NCI-H2081 (cell line): ENCODE measurements at places on chromosomes 3 and 15.

- DNase-seq, result no peak
Measured at GRCh38 chr3:149575213-149575960, 82.4 kb downstream of the WWTR1 start.

DNA sequence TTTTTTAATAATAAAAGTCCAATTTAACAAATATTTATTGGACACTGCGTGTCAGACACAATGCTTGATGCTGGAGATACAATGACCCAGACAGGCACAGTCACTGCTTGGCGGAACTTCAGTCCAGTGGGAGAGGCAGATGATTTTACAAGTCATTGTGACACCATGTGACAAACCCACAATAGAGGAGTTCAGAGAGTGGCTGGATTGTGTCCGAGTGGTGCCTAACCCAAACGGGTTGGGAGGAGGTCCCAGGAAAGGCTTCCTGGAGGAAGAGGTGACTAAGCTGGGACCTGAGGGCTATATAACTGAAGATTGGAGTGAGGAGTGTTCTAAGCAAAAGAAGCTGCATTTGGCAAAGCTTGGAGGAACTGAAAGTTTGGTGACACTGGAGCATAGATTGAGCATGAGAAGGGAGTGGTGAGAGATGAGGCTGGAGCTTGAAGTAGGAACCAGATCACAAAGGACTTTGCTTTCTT is 41.4 kb downstream of the CRTC3 start:
- no peak for DNase-seq

DNA sequence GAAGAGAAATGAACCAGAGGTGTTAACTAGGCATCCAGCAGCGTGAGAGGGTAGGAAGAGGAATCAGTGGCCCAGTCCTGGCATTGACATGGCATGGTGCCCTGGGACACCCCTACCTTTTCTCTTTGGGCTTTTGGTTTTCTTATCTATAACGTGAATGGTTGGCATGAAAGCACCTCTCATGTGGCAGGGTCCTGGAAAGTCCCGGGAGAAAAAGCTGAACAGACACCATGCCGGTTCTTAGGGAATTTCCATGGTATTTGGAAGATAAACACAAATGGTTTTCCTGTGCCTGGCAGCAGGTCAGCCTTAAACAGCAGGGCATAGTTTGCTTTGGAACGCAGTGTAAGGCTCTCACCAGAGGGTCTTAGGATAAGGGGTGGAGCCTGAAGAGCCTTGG is 15.4 kb downstream of the ARNT2 start:
- no peak for DNase-seq

DNA sequence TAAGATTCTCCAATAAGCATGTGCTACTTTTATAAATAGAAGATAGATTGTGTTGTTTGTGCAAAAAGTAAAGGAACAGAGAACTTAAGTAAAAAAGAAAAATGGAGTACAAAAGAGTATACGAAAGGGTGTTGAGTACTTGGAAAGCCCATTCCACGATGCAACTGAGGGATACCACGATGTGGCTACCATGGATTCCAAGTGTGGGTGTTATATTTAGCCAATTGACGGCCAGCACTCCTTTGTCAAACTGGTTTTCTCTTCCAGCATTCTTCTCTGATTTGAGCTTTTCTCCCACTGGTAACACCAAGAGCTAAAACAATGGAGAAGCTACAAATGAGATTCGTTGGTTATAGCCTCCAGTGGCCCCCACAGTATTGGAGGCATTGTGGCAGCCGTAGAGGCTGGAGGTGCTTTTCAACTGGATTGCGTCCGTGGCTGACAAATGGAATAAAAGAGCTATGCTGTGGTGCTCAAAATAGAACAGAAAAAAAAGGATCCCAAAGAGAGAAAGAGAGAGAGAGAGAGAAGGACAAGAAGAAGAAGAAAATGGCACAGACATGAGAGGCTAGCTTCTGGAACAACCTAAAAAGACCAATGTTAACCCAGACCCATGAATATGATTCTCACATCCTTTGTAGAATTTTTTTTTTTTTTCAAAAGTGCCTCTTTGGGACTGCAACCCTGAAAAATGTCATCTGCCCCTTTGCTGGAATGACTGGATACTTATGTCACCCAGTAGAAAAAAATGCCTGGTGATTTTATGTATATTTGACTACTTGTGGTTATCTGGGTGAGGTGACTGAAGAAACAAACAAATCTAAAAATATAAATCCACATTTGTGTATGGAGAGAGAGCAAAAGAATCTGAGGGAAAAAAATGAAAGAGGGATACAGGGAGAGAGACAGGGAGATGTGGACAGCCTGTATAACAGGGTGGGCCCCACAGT is 345.1 kb downstream of the RORA start:
- no peak for DNase-seq
